ENCODE measurements at places on chromosomes 7 and 10.

GRCh38 chr7:151665368-151665767 is 145.7 kb upstream of the RHEB start:
- DNase-seq = no peak

- DNase-seq = no peak
Measured at GRCh38 chr7:66276363-66276762, 71.2 kb downstream of the TPST1 start.

DNA sequence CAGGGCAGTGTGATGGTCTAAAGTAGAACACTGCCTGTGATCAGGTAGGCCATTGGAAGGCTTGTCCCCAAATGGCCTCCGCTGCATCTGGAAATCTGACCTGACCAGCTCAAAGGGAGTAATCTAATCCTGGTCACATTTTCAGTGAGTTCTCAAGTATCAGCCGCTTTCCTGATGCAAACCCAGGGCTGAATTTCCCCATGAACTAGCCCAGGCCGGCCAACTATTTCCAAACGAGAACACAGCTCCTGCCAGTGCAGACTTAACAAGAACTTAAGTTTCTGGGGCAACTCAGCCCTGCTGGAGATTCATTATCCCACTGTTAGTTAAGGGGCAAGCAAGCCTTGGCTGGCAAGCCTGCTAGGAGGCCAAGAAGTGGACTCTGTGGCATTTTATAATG is 59.6 kb upstream of the FAM180A start:
- DNase-seq = no peak

GRCh38 chr10:93357680-93358079 is 124.5 kb downstream of the MYOF start:
- no peak for DNase-seq

DNA sequence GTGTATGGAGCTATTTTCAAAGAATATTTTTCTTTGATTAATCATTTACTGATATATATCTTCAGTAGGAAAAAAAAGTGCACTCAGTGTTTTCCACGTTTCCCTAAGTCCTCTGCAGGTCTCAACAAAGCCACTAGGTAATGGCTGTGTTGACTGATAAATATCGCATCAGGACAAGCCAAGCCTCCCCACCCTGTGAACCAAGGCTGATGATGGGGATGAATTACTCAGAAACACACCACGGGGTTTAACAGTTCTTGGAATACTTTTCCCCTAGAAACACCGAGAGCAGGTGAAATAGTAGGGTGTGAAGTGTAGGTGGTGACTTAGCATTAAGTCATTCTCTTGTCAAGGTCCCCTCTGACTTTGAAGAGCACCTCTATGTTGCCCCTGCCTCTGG is 423.5 kb upstream of the IGFBP3 start:
- DNase-seq = no peak

DNA sequence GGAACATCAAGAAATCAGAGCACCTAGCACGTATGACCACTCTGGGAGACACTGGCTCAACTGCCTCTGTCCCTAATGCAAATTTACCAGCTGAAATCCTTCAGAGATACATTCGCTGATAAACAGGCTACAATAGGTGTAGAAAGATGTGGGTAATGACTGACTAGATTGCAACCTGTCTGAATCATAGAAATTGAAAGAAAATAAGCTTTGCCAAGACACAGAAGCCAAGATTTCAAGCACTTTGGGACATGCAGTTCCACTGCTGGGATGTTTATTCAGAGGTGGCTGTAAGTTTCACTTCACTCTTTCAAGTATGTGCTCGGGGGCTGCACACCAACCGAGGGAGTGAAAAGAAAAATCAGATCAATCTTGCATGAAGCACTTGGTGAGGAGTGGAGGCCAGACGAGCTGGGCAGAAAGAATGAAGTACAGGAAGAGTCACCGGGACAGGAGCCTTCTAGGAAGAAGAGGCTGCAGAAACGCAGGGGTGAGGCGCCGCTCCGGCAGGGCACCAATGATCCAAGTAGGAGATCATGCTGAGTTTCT is 276.7 kb downstream of the PARD3 start:
- no peak for DNase-seq

GRCh38 chr10:86480571-86480970 is 41.0 kb downstream of the WAPL start:
- no peak for DNase-seq

- no peak for DNase-seq
Measured at GRCh38 chr10:120007261-120007660, 114.7 kb downstream of the SEC23IP start.

GRCh38 chr10:13296476-13296875 is 3.4 kb downstream of the PHYH start:
- no peak for DNase-seq

DNA sequence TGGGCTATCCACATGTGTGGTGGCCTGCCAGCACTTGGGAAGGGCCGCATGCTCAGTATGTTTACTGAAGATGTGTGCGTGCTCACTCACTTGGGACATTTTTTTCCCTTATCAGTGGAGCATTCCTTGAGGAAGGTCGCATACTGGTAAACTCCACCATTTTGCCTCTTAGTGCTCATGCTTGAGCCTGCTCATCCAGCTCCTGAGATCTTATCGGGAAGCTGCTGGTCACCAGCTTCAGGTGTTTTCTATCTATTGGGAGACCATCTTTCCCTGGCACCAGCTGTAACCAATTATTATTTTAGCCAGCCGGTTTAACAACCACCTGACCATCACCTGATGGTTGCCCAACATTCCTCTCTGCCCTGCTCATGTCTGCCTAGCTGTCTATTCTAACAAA is 35.0 kb upstream of the TRIM24 start:
- DNase-seq = no peak

- no peak for DNase-seq
Measured at GRCh38 chr7:40629891-40630290, 495.1 kb downstream of the SUGCT start.

DNA sequence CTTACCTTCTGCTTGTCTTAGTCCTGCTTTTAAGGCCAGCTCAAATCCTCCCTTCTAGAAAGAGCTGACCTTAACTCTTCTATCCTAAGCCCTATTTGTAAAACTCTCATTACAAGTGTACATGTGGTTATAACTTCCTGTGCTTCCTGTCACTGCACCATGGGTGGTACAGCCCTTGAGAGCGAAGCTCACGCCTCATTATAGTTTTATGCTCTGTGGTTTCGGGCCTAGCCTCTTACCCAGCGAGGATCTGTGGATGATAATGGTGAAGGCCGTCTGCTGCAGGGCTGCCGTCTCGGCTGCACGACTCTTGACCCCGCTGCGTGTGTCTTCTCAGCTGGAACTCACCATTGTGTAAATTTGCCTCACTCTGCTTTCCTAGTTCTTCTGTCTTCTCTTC is 74.6 kb downstream of the CUL1 start:
- DNase-seq = no peak

DNA sequence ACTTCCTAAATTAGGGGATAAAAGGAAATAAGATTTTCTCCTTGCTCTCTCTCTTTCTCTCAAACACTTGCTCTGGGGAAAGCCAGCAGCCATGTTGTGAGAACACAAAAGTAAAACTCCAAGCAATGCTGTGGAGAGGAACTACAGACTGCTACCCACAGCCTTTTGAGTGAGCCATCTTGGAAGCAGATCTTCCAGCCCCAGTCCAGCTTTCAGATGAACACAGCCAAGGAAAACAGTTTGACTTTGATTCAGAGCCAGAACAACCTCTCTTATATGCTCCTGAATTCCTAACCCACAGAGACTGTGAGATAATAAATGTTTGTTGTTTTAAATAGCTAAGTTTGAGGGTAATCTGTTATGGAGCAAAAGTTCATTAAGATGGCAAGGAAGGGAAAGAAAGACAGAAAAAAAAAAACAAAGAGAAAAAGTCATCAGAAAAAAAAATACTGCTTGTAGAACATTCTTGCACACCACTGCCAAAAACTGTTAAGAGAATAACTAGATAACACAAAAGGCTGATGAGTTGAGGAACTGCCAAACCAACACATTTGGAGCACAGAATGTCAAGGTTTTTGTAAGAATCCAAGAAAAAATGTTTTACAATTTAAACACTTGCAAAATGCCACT is 20.9 kb upstream of the PRKAR2B start:
- no peak for DNase-seq

- DNase-seq = no peak
Measured at GRCh38 chr10:121617176-121617575, 18.9 kb upstream of the FGFR2 start.

DNA sequence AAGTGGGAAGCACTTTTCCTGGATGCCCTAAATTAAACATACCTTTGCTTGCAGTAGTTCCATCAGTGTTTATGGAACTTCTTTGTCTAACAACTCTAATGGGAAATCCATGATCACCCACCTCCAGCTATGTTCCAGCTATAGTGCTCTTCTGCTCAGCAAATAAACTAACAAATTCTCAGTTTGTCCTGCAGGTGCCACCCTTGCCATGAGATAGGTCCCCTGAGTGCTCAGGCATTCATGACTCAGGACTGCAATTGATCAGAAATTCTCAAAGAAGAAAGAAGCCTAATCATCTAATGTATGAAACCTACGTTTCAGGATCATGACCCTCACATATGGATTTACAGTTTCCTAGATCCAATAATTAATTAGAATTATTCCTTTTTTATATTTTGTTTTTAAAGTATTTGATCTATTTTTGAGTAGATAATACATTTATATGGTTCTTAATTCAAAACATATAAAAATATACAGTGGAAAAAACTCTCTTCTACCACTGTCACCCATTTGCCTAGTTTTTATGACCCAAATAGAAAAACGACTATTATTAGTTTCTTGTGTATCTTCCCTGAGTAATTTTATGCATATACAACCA is 48.7 kb upstream of the DYNC1I1 start:
- DNase-seq = no peak

- no peak for DNase-seq
Measured at GRCh38 chr10:71798308-71798624, 24.9 kb upstream of the VSIR start.

- DNase-seq = no peak
Measured at GRCh38 chr10:72814099-72814790, 79.3 kb upstream of the OIT3 start.

DNA sequence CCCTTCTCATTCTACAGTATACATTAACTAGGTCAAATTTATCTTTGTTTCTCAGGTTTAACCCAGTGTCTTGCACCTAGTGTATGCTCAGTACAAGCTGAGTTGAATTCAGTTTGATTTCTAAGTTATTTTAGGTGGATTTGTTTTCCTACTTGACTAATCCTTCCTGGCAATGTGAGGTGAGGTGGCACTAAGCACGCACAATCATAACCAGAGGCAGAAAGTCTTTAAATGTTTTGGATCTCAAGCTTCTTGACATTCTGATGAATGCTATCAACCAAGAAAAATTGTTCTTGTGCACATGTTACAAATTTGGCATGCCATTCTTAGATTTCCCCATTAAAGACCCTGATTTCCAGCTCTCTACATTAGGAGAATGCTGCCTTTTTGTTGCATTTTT is 3.2 kb downstream of the BZW2 start:
- no peak for DNase-seq

DNA sequence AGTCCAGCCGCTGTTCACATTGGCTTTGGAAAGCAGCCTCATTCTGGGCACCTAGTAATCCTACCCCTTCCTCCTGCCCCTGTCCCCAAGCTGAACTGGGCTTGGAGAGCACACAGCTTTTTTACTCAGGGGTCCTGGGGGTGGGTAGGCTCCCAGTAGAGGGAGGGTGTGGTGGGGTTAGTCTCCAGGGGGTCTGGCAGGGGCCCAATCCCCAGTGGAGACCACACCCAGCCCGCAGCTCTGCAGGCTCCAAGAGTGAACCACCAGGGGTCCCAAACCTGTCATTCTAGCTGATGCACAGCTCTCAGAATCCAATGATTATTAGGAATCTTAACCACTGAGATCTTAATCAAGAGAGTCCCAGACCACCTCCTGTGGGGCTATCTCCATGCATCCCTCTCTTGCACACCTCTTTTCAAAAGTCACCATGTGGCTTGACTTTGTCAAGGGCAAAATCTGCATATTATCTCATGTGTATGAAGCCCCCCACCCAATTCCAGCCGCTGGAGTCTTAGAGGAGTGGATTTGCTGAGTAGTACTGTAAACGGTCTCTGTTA is 2.7 kb downstream of the HOXA11 start:
- DNase-seq = no peak

- no peak for DNase-seq
Measured at GRCh38 chr7:103063895-103064294, 10.7 kb downstream of the FBXL13 start.

DNA sequence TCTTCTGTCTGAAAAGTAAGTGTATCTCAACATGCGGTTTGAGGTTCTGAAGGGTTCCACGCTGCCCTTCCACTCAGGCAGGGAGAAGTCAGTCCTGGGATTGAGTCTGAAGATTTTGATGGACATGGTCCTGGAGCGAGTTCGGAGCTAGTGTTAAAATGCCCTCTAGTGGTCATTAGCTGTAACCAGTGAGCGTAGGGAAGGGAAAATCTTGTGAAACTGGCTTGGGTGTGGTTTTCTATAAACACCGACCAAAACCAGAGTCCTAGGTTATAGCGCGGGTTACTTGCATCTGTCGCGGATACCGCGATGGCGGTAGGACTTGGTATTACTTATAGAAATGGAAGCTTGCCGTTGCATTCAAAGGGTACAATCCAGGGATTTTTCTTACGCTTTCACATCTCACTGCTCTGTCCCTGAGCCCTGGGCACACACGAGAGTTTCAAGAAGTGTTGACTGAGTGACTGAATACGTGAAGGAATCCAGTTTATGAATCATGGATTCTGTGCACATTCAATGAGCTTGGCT is 348.2 kb upstream of the C7orf33 start:
- DNase-seq = peak; percentile 55

DNA sequence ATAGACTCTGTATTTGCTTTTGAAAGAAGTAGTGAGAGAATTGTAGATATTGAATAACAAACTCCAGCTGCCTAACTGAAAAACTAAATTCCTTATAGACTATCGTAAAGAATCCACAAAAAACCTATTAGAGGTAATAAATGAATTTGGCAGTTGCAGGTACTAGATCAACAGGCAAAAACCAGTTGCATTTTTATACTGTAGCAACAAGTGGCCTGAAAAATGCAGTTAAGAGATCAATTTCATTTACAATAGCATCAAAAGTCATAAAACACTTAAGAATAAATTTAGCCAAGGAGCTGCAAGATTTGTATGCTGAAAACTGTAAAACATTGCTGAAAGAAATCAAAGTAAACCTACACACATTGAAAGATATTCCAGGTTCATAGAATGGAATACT is 70.3 kb downstream of the GALNT11 start:
- DNase-seq = no peak

DNA sequence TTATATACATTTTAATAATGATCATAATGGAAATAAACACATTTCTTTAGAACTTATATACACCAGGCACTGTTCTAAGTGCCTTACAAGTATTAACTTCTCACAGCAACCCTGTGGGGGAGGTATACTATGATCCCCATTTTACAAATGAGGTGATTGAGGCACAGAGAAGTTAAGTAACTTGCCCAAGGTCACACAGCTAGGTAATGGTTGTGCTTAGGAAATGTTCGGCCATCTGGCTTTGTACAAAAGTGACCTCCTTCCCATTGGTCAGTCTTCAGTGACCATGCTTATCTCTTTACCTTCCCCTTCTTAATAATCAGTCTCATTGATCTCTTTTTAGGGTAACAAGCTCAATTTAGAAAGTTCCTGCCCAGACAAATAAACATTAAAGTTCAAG is 158.8 kb downstream of the KIAA1217 start:
- no peak for DNase-seq

GRCh38 chr10:124008187-124008586 is 85.2 kb downstream of the CHST15 start:
- DNase-seq = no peak

GRCh38 chr10:100810835-100811116 is 65.4 kb downstream of the PAX2 start:
- DNase-seq = no peak

All from ecto neural progenitor cell (in vitro differentiated cells).